ENCODE measurements at places on chromosomes 6 and 20.

- DNase-seq, result no peak
These were observed 631.3 kb downstream of the EYS start for GRCh38 chr6:65075705-65076230.

- no peak for DNase-seq
These were observed 5.9 kb downstream of the OSTM1 start for GRCh38 chr6:108068618-108069017.

- DNase-seq, result no peak
These were observed 155.0 kb downstream of the TMEM200A start for GRCh38 chr6:130520801-130521200.

GRCh38 chr6:166244353-166245045 is 63.7 kb downstream of the PRR18 start:
- no peak for DNase-seq

DNA sequence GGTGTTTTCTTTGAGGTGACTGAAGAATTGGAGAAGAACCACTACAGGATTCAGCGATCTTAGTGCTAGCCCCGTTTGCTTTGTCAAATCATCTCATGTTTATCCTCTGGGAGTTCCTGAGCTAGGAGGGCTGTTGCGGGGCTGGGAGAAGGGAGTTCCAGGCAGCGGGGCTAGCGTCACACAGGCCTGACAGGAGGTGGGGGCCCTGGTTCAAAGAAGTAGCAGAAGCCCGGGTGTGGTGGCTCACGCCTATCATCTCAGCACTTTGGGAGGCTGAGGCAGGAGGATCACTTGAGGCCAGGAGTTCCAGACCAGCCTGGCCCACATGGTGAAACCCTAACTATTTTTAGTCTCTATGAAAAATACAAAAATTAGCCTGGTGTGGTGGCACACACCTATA is 33.2 kb upstream of the SULF2 start:
- DNase-seq, result no peak

DNA sequence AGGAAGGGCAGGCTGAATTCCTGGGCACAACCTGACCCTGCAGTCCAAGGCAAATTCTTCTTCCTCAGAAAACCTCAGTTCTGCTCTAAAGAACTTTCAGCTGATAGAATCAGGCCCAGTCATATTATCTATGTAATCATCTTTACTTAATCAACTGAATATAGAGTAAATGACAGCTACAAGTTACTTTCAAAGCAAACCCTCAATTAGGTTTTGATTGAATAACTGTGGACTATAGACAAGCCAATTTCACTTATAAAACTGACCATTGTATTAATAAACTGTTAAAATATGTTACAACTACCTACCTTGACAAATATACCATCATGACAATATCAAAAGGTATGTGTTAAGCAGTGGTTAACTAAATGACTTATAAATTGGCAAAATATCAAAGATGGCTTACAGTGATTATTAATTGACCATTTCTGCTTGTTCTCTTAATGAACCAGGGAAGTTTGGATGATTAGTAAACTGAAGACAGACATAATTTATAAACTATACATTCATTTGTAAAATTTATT is 46.1 kb upstream of the ADGRF5 start:
- DNase-seq, result no peak

DNA sequence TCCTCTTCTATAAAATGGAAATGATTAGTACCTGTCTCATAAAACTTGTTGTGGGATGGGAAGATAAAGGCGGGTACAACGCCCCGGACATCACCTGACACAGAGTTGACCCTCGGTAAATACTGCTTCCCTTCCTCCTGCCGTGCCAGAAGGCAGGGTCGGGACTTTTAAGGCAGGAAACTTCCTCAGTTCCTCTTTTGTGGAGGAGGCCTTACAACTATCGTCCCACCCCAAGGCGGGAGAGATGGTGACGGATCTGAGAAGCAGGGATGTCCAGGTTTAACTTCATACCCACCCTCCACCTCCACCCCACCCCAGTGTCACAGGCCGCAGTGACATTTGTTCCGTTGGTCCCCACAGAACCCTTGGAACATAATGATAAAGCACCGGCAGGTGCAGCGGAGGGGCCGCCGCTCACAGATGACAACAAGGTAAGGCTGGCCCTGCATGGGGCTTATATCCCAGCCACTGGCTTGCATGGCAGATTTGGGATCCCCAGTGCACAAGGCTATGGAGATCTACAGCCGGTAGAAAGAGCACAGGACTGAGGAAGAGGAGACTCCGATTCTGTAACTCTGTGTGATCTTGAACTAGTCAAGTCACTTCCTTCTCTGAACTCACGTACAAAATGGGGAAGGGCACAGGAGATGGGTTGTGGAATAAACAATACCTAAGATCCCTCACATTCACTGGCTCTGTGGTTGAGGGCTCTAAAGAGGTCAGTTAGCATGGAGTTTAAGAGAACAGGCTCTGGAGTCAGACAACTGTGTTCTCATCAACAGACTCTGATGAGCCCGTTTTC is 764 bp downstream of the DNTTIP1 start:
- DNase-seq, result no peak

- DNase-seq, result no peak
These were observed 27.2 kb downstream of the VEGFA start for GRCh38 chr6:43796903-43797890.

GRCh38 chr20:4065391-4065844 is 50.1 kb upstream of the RNF24 start:
- DNase-seq, result no peak

GRCh38 chr6:4814212-4814611 is 38.0 kb downstream of the CDYL start:
- DNase-seq, result no peak

- DNase-seq, result no peak
These were observed 138.0 kb upstream of the TOP1 start for GRCh38 chr20:40890635-40891034.

DNA sequence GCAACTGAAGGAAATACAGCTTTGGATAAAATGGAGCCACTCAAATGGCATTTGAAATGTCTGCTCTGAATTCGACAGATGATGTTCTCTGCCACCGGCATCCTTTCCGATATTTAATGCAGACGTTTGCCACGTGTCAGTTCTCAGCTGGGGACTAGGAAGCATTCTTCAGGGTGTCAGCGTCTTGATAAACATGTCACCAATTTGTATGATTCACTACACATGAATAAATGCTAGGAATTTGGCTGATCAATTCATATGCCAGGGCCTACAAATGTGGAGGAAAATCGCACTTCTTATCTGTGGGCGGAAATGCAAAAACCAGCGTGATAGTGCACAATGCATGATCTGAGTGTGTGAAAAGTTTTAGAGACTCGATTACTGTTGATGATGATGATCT is 169.5 kb downstream of the SLC24A3 start:
- DNase-seq, result no peak

- DNase-seq, result no peak
These were observed 1.9 kb downstream of the SIRPB2 start for GRCh38 chr20:1489325-1489724.

DNA sequence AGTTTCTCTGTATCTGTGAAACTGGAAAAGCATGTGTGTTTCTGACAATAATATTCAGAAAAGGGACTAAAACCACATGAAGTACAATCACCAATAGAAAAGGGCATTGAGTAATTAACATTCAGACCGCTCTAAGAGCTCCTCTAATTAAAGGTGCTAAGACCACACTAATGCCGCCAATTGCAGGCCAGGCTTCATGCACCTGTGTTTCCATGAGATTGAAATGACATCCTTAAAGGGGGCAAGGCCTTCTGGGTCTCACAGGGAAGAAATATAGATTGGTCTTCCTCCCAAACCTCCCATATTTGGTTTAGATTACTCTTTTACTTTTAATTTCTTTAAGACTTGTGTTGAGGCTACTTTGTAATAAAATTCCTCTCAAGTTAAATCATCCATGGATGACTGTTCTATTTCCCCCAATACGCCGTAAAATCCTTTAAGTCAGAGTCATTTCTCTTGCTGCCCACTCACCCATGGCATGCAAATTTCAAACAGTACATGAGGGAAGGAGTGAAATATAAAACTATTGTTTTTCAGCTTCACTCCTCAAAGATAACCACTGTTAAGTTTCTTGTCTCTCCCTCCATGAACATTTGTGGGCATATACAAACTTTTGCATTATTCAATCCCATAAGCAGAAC is 110.6 kb downstream of the UBE3D start:
- no peak for DNase-seq

DNA sequence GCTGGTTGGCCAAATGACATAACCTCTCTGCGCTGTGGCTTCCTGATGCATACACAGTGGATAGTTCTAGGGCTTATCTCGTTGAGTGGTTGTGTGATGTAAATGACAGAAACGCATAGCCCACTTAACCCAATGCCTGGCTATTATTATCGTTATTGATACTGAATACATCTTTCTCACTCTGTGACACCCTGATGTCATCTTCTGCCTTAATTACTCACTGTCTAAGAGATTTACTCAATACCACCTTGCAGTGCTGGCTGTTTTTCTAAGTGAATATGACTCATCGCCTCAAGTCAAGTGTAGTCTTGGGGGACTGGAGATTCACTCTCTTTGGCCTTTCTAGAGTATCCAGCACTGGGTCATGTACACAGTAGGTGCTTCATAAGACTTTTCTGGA is 73.6 kb downstream of the NDUFAF5 start:
- no peak for DNase-seq
